Stimulated activated CD8-positive, alpha-beta memory T cell treated with anti-CD3 and anti-CD28 coated beads, Interleukin-7, amount 100 ng/mL, for 24 hours (primary cell): ENCODE measurements at places on chromosomes 1 and 21.

- DNase-seq, result no peak
Observed at GRCh38 chr1:239243006-239243405, 143.4 kb upstream of the CHRM3 start.

DNA sequence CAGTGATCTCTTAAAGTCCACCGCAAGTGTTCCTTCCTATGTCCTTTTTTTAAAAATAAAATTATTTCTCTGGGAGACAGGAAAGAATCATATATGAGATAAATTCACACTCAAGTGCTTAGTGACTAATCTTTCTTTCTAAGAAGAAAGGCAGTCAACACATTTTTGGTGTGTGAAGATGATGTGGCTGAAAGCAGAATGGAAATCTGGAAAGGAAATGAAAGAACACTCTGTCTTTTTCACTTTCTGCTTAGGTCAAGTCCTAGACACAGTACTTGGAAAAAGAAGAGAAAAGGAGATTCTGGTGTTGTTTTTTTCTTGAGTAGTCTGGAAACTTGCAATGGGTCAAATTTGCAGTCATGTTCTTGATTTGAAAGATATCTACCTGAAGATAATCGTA lies 45.5 kb upstream of the PRRX1 start:
- no peak for DNase-seq

- DNase-seq, result no peak
Observed at GRCh38 chr1:8425150-8425780, 107.4 kb downstream of the SLC45A1 start.

DNA sequence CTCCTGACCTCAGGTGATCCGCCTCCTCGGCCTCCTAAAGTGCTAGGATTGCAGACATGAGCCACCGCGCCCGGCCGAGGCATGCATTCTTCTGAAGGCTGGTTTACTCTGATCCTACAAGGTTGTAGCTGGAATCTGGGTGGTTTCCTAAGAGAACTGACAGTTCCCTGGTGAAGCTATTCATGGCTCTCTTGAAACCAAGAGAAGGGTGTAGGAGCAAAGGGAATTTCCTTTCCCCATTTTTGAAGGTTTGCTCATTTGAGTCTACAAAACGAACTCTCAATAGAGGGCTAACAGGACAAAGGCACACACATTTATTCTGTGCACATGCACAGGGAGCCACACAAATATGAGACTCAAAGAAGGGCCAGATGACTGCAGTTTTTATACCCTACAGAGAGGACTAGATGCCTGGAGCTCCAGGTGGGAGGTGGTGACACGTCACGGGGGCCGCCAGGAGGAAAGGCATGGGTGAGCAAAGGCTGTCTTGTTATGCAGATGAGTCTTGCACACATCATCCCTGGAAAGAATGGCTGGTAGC lies 49.5 kb upstream of the ERRFI1 start:
- DNase-seq, result no peak

DNA sequence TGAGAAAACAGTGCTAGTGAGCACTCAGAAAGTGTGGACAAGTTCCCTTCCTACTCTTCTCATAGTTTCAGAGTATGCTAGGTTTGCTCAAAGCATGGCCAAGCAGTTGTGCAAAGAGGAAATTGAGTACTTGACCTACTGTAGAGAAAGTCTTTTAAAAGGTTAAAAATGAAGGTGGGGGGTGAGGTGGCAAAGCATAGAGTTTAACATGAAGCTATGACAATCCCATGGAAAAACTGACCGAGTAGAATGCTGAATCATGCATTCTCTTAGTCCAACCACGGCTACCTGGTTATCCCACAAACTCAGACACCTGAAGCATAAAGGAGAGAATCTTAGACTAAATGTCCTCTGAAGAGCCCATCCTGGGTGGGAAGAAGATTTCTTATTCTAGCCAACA lies 79.9 kb downstream of the PTPN14 start:
- DNase-seq, result no peak

DNA sequence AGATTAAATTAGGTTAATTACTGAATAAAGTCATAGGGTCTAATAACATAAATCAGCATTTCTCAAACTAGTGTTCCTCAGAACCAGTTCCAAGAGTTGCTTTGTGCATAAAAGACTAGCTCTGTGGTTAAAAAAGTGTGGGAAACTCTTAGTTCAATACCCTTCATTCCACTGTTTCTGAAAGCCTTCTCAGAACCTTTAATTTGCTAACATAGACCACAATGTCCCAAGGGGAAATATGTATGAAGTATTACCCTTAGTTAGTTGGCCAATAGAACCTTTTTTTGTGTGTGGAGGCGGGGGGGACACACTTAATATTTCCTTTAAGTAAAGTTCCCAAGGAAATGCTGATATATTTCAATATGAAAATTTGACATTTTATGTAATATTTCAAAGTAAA lies 20.4 kb downstream of the ODF2L start:
- DNase-seq, result no peak

GRCh38 chr1:69459244-69459643 lies 108.5 kb upstream of the LRRC7 start:
- DNase-seq, result no peak

DNA sequence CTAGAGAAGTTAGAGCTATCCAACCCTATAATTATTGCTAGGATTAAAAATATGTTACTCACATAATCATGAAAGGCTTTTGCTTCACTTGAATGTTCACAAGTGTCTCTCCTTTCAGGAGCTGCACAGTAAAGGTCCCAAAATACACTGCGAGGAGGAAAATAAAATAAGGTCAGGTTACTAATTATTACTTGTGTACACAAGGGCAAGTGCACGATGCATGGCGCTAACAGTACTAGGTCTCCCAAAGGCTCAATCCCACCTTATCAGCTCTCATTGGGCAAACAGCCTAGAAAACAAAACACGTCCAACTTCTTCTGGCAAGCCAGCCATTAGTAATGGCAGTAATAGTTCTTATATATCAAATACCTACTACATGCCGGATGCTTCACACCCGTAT lies 4.4 kb downstream of the SSBP3 start:
- no peak for DNase-seq

GRCh38 chr1:187985897-187986654 lies 1157.3 kb downstream of the PLA2G4A start:
- no peak for DNase-seq

DNA sequence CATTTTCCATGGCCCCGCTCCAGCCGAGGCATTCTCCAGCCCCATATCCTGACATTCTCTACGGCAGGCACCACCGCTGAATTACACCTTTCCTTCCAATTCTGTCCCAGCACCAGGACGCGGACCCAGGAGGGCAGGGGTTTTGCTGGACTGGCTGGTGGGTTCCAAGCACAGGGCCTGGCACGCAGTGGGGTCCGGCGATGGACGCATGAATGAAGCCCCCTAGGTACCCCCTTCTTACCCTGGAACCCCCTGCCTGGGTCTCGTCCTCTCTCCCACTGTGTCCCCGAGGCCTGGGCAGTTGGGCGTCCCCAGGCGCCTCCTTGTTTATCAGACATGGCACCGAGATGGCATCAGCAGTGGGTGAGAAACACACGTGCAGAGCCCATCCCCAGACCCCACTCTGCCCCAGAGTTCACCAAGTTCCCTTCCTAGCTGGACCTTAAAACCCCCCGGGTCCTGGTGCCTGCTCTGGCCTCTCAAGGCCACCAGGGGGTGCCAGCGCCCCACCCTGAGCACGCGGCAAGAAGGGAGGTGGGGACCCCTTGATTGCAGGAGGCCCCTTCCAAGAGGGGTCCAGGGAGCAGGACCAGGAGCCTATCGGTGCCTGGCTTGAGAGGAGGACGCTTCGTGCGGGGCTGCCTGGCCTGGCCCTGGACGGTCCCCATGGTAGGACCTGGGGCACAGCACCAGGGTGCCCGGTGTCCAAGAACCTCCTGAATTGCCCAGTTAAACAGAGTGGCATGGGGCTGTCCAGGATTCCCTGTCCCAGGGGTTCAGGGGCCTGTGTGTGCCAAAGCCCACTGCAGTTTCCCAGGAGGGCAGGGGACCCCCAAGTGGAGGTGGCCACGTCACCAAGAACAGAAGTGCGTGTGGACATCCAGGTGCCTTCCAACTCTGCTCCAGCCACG lies 46.1 kb downstream of the MEGF6 start:
- no peak for DNase-seq

- no peak for DNase-seq
Observed at GRCh38 chr1:243726806-243727502, 123.1 kb downstream of the AKT3 start.

DNA sequence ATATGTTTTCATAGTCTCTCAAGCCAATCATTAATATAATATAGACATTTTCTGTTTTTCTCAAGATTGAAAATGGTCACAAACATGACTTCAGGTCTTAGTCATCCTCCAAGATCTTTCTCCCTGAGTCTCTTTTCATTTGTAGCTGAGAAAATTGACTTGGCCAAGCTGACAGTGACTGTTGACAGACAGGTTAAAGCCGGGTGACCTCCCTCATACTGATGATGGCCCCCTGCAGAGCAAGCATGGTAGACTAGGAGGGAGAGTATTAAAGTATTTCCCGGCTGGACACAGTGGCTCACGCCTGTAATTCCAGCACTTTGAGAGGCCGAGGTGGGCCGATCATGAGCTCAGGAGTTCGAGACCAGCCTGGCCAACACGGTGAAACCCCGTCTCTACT lies 6.8 kb upstream of the KIAA1614 start:
- no peak for DNase-seq

GRCh38 chr1:47521034-47521881 lies 83.4 kb downstream of the FOXD2 start:
- DNase-seq, result no peak

GRCh38 chr1:1614204-1614953 lies 921 bp upstream of the MIB2 start:
- no peak for DNase-seq

DNA sequence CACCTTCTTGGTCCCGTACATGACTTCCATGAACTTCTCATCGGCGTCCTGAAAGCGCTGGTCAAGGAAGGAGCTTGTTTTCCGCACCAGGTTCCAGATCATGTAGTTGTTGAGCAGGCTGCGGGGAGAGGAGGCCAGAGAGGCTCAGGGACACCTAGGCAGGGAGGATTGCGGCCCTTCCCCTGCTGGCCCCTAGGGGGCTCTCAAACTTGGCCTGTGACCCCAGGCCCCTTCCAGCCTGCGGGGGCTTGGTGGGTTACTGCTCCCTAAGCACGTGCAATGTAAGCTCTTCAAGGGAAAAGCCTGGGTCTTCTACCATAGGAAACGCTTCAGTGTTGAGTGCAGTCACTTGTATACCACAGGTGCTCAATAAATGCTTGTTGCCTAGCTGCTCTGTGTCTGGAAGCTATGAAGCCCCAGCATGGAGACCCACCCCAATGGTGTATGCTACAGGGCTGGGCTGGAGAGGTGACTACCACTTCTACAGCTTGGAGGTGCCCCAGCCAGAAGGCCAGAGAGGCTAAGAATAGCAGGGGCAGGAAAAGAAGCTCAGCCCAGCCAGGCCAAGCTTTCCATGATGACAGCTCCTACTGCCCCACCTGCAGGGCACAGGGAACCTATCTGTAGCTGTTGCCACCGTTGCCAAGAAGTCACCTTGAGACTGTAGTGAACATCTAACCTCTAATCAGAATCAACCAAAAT lies 45.1 kb downstream of the ECE1 start:
- no peak for DNase-seq

DNA sequence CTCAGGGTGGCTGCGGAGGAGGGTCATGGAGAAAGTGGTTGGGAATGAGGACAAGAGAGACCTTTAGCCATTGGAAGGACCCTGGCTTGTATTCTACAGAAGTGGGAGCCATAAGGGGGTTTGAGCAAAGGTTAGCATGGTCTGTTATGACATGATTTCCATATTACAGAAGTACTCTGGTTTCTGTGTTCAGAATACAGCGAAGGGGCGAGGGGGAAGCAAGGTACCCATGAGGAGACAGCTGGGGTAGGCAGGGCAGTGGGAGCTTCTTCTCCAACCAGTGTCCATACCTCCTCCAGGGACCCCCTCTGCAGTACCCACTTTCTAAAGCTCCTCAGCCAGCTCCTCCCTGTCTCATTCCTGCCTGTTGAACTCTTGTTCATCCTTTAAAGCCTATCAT lies 21.9 kb upstream of the KCNE1 start:
- DNase-seq, result no peak

- no peak for DNase-seq
Observed at GRCh38 chr1:230943048-230943593, 35.5 kb downstream of the TTC13 start.

- DNase-seq, result no peak
Observed at GRCh38 chr1:163102590-163102989, 33.4 kb downstream of the RGS4 start.

DNA sequence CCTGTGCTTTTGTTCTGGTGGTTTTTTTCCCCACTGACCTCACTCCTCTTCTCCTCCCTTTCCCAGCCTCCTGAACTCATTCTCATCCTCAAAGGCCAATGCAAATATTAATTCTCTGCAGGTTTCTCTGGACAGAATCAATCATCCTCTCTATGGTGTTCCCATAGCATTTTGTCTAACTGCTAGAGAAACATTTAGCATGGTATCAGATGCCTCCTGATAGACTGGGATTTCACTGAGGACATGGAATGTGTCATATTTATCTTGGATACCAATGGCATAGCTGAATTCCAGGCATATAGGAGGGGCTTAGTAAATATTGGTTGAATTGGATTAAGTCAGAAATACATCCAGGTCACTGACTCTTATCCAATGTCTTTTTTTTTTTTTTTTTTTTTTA lies 46.1 kb upstream of the SRP9 start:
- no peak for DNase-seq

GRCh38 chr1:42936309-42937078 lies 22.2 kb downstream of the SLC2A1 start:
- DNase-seq, result no peak

DNA sequence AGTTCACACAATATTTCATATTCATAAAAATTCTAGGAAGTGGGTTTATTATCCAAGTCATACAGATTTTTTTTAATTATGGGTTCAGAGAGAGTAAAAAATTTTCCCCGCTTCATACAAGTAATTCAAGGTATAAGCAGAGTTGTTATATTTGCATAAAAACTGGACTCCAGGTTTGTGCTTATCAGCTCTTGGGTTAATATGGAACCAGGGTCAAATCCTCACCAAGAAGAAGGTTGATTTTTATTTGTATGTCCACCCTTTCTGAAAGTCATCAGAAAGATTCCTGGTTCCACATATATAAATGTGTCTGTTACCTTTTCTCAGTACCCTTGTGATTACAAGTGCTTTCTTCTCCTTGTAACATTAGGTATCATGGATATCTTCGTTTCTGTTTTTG lies 143.8 kb upstream of the PKN2 start:
- no peak for DNase-seq

- DNase-seq, result no peak
Observed at GRCh38 chr1:16180291-16180824, 24.5 kb upstream of the EPHA2 start.

DNA sequence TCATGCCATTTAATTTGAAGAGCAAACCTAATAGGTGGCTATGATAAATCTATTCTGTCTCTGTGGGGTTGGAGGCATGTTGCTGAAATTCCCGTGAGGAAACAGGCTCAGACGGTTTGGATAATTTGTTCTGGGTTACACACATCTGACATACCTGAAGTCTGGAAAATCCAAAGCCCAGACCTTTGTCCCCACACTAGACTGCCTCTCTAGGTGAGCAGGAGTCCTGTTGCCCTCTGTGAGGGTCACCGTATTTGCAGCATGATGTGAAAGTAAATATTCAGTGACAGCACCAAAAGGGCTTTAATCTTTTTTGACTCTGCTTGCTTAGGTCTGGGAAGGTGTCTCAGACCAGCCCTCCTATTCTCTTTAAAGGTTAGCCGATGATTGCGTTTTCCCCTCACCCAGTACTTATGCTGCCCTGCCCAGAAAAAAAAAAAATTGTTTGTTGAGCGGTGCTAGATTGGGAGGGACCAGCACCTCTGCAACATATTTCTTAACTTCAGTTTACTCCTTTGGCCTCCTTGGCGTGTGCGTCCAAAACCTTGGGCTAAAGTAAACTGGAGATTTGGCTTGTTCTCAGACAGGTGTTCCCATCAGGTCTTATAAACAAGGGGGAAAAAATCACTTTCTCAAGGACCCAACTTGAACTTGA lies 67.0 kb downstream of the CACHD1 start:
- no peak for DNase-seq
